ENCODE measurements at places on chromosomes 7 and 10. TPM values are rescaled to one million over a fixed set of nuclear protein-coding genes. Genes with fewer than 3 reads are reported as not detected.

CC2D2B gene
- total RNA-seq, result 0.55 TPM

CDH23 gene
- 8.1 TPM for total RNA-seq

DNA sequence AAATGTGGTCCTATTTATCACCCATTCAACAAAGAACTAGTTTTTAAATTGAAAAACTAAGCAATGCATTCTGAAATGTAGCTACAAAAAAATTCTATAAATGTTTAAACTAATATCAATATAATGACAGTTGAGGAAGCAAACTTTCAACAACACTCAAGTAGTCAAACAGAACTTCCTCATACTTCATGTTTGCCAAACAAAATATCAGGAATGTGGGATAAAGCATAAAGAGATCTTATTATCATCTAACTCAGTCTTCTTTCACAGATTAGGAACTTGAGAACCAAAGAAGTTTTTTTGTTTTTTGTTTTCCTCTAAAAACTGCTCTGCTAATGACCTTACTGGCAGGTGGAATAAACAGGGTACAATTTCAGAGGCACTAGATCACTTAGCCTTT, 116.2 kb downstream of the JAZF1 start:
- H3K27me3 ChIP-seq, result no peaks in the 10 kb centered on the region
- peaks cover 10% of the 10 kb centered on the region for H3K4me1 ChIP-seq
- DNase-seq, result no peak
- no peak overlapping the region for H3K27ac ChIP-seq
- H3K36me3 ChIP-seq, result peaks cover 3% of the 10 kb centered on the region

- no peaks in the 10 kb centered on the region for H3K4me1 ChIP-seq
- peaks cover 19% of the 10 kb centered on the region for H3K27me3 ChIP-seq
- no peak overlapping the region for H3K27ac ChIP-seq
- no peak for DNase-seq
- H3K4me3 ChIP-seq, result no peak overlapping the region
Measured at GRCh38 chr7:124779194-124779593, 13.6 kb upstream of the GPR37 start.

GRCh38 chr7:103574576-103574975, 128.6 kb upstream of the SLC26A5 start:
- H3K27me3 ChIP-seq, result peaks cover 32% of the 10 kb centered on the region
- H3K27ac ChIP-seq, result no peak overlapping the region
- H3K4me3 ChIP-seq, result no peak overlapping the region
- DNase-seq, result no peak
- H3K36me3 ChIP-seq, result peaks cover 3% of the 10 kb centered on the region
- H3K4me1 ChIP-seq, result peaks cover 3% of the 10 kb centered on the region
